ENCODE measurements at places on chromosomes 12 and 14. TPM values are rescaled to one million over a fixed set of nuclear protein-coding genes. Genes with fewer than 3 reads are reported as not detected.

Gene MTRFR
- total RNA-seq, result 12.8 TPM

Gene DNAH10
- total RNA-seq, result 0.82 TPM

Gene MYF6
- total RNA-seq, result not detected

Gene DIO2
- 66.0 TPM for total RNA-seq

Gene NTS
- total RNA-seq, result 0.09 TPM

Gene EEF1AKMT3
- total RNA-seq, result 6.6 TPM

Gene SPRYD3
- total RNA-seq, result 33.0 TPM
